ENCODE measurements at places on chromosomes 5 and 9.

GRCh38 chr9:104417296-104417695 lies 86.8 kb upstream of the OR13F1 start:
- no peak for DNase-seq

- no peak for DNase-seq
Observed at GRCh38 chr5:158756871-158757270, 342.8 kb downstream of the EBF1 start.

- DNase-seq, result no peak
Observed at GRCh38 chr9:17332115-17332514, 197.3 kb downstream of the CNTLN start.

- no peak for DNase-seq
Observed at GRCh38 chr9:116701940-116702642, 15.0 kb downstream of the TRIM32 start.

- no peak for DNase-seq
Observed at GRCh38 chr5:160556846-160557245, 135.2 kb downstream of the PTTG1 start.

GRCh38 chr9:36401164-36401740 lies 1.2 kb upstream of the RNF38 start:
- no peak for DNase-seq

Measured in activated T-cell treated with anti-CD3 and anti-CD28 coated beads for 1 hour (primary cell).